Activated CD4-positive, alpha-beta T cell treated with anti-CD3 and anti-CD28 coated beads, Interleukin-2, amount 10 ng/mL, durations not matched to agents 24 days and 14 days (primary cell): ENCODE measurements at places on chromosomes 2 and 18.

DNA sequence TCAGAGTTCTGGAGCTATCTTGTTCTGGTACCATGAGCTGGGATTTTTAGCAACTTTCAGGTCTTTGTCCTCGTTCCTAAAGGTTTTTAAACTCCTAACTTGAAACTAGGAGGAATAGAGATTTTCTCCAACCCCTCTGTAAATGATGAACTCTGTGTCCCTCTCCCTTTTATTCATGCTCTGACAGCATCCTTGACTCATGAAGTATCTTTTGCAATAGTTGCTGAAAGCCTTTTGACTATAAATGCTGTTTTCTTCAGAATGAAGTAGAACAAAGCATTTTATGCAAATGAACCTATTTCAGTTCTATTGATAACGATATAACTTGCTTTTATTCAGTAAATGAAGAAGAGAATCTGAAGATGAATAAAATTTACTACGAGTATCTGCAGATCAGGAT, 17.0 kb upstream of the MAPRE2 start:
- DNase-seq: no peak

DNA sequence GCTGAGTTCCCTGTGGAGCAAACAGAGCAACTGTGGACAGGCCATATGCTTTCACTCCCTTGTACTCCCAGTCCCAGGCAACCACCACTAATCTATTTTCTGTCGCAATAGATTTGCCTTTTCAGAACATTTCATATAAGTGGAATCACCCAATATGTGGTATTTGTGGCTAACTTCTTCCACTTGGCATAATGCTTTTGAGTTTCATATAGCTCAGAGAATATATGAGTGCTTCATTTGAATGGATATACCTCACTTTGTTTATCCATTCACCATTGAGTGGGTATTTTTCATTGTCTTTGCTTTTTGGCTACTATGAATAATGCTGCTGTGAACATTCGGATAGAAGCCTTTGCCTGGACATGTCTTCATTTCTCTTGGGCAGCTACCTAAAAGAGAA, 151.9 kb downstream of the CERS6 start:
- no peak for DNase-seq

- no peak for DNase-seq
Measured at GRCh38 chr18:27685807-27686412, 491.0 kb downstream of the CDH2 start.

GRCh38 chr2:68709421-68709911, 25.1 kb upstream of the ARHGAP25 start:
- peak; percentile 74 for DNase-seq

DNA sequence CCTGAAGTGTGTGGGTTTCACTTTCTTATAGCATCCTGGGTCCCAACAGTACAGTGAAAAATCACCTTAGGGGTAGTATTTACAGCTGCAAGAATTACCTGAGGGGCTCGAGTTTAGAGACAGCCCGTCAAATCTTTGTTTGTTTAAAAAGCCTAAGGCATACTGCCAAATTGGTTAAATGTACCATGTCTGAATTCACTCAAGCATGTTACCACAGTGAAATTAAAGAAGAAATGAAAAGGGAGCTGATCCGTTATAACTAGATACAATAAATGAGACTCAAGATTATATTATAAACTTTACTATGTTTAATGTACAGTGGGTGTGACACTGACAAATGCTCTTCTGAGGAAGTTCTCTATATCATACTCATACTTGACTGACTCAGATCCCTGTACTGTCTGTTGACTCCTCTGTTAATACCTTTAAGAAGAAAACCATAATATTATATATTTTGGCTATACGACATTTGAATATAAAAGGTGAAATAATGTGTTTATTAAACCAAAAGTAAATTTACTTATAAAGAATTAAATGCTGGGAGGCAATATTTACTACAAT, 107.3 kb downstream of the TMEFF2 start:
- DNase-seq: no peak

DNA sequence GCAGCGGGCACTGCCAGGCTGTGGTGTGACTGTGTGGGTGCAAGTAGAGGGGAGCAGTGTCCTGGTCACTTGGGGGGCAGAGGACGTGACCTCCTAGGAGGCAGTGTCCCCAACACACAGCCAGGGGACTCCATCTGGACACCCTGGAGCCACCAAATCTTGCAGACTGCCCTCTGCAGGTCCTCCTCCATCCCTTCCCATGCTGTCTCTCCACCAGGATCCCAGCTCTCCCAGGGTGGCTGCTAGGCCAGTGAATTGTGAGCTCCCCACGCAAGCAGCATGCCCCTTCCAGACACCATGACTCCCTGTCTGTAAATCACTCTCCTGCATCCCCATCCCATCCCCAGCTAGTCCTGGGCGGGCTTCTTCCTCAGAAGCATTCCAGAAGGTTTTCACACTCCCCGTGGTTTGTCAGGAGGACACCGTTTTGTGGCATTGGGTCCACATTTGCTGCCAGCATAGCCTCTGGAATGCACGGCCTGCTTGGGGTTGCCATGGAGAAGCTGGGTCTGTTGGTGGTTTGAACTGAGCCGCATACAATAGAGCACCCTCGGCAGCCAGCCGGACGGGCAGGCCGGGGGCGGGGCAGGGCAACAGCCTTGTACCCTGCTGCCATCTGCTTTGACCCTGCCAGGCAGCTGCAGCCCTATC, 210.7 kb downstream of the KLHL29 start:
- no peak for DNase-seq

GRCh38 chr2:98556344-98557033, 51.8 kb downstream of the COA5 start:
- no peak for DNase-seq

DNA sequence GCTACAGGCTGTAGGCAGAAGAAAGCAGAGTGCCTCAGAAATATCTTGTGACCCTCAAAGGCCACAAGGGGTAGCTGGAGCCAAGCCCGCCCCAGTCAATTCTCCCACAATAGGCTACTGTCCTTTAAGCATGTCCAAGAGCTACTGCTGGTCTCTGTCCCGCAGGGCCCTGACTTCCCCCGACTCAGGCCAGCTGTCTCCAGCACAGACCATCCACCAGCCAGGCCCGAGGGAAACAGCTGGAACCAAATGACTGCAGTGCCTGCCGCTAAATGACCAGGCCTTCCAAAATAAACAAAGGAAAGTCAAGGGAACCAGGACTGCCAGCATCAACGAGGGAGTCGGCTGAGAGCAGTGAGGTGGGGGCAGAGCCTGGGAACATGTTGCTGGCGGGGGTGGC, 36.7 kb downstream of the MCFD2 start:
- DNase-seq: no peak

DNA sequence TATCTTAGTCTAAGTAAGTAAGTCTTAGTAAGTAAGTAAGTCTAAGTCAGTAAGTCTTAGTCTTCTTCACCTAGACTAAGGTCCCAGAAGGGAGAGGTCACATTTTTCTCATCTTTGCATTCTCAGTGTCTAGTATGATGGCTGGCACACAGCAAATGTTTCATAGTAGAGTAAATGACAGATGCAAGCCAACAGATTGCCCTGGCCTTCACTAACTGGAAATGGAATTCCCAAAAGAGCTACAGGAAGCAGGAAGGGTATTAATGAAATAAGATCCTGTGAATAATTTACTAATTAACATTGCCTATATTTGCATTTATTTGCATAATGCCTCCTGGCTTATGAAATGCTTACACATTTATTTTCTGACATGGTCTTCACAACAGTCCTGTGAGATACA, 221.6 kb downstream of the RAD51AP2 start:
- no peak for DNase-seq

DNA sequence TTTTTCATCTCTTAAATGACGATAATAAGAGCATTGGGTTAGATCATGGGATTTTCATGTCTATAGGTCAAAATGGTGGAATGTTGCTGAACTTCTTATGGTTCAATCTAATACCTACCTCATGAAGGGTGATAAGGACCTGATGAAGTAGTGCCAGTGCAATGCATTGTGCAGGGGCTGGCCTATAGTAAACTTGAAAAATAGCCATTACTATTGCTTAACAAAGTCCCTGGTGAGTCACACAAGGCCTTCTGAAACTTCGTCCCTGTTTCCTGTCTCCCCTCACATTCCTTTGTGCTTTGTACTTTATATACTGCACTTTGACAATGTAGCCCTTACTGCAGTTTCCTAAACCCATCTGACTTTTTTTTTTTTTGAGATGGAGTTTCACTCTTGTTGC, 515.9 kb downstream of the SLC4A3 start:
- DNase-seq: no peak
